ENCODE measurements at places on chromosomes 6 and 20.

DNA sequence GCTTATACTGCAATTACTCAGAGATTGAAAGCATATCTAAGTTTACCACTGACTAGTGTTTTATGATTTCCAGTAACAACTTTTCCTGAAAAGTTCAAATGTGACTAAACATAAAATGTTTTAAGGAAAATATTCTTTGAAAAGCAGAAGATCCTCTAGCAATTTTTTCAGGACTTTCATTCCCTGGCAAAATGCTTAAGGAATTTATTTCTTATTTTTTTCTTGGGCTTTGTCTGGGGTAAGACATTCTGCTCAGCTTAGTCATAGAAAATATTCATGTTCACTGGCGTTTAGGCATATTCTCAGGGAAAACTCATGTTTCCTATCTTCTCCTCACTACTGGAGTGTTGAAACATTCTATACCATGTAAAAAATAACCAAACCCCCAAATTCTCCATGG is 235.3 kb upstream of the CEP162 start:
- DNase-seq = no peak

GRCh38 chr6:170153436-170154319 is 137.2 kb downstream of the DLL1 start:
- no peak for DNase-seq

- DNase-seq = no peak
These were observed 8.9 kb downstream of the BMP6 start for GRCh38 chr6:7734707-7735383.

- DNase-seq = no peak
These were observed 22.9 kb upstream of the CD83 start for GRCh38 chr6:14094721-14095120.

DNA sequence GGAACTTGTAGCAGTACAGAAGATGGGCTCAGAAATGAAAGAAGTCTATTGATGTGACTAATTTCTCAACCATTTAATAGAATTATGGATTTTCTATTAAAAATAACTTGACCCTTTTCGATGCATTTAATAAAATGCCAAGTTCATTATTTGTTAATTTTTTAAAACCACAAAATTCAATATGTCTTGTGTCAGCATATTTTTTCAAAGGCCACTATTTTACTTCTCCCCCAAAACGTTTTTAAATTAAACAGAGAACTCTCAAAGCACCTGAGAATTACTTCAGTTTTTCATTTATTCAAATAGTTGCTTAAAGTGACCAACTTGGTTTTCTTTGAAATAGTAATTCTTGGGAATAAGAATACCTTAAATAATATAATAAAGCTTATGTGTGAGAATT is 8.6 kb downstream of the TOP1 start:
- no peak for DNase-seq

DNA sequence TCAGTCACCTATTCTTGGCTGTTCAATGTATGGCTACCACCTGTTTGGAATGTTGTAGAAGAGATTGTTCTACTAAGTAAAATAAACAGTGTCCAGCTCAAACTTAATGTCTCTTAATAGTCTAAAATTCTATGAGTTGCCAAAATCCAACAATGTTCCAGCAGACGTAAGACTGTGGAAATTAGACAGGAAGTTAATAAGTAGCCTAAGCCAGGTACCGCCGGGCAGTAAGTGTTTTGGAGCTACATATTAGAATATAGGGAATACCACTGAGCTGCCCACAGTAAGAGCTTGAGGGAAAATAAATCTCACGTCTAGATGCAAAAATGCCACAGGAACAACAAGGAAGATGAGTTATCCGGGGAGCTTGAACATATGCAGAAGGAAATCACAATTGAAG is 7.8 kb upstream of the MANEA start:
- DNase-seq = no peak

DNA sequence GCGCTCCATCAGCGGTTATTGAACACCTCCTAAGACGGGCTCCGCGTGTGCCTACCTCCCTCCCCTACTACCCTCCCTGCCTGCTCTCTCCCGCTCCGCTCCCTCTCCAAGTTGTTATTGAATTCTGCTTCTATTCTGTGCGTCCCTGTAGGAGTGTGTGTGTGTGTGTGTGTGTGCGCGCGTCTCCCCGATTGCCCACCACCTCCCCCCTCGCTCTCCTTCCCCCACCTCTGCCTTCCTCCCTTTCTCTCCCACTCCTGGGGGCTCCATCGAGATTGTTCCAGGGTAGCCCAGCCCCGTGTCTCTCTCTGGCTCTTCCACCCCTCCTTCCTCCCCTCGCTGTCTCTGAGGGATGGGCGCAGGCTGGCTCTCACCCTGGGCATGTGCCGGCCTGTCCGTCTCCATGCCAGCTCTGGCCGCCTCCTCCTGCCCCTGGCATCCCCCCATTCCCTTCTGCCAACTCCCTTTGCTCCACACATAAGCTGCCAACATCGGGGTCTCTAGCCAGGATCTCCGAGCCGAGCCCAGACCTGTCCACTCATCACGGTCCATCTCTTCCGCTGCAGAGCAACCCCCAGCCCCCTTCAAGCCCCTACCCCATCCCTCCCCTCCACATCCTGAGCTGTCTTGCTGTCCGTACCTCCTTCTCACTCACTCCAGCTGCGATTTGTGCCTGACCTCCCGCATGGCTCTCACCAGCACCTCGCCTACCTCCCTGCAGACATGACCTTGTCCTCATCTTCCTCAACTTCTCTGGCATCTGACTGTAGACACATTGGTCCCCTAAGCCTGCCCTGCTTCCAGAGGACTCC is 68.5 kb downstream of the SRC start:
- no peak for DNase-seq

- no peak for DNase-seq
These were observed 2.5 kb downstream of the NCOA7 start for GRCh38 chr6:125793280-125793679.

GRCh38 chr20:35551503-35551902 is 9.6 kb downstream of the ERGIC3 start:
- no peak for DNase-seq

DNA sequence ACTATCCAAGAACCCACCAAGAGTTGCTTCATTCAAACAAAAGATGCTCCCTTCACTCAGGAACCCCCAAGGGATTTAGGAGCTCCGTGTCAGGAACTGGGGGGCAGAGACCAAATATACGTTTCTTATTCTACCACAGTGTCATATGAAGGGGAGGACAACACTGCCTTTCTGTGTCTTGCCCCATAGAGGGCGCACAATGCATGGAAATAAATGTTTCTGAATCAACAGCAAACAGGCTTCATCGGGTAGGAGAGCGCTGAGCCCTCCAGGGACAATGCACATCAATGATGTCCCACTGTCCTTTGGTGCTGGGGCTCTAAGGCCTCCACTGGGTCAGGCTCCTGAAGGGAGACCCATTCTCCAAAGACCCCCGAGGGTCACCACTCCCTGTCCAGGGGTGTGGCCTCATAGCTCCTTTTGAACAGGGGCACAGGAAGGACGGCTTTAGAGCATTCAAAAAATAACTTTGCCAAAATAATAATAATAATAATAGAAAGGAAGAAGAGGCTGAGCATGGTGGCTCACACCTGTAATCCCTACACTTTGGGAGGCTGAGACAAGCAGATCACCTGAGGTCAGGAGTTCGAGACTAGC is 31.1 kb downstream of the PLG start:
- peak; percentile 47 for DNase-seq

DNA sequence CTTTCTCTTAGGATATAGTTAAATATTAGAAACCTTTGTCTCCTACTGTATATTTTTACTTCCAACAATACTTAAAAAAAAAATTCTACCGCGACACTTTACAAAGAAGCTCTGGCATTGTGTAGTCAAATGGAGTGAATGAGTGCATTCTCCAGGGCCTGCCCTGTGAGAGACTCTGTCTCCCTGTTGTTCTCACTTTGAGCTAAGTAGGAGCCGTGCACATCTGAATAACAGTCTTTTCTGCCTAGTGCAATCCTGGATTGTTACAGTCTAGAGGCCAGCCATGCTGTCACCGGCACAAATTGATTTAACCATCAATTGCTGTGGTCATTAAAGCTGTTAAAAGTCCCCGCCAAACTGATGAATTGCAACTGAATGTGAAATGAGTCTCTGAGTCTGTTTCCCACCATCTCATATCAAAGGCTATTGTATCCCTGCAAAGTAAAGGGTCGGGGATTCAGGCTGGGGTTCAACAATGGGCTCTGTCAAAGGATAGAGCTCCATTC is 156.0 kb downstream of the RFPL4B start:
- DNase-seq = no peak

DNA sequence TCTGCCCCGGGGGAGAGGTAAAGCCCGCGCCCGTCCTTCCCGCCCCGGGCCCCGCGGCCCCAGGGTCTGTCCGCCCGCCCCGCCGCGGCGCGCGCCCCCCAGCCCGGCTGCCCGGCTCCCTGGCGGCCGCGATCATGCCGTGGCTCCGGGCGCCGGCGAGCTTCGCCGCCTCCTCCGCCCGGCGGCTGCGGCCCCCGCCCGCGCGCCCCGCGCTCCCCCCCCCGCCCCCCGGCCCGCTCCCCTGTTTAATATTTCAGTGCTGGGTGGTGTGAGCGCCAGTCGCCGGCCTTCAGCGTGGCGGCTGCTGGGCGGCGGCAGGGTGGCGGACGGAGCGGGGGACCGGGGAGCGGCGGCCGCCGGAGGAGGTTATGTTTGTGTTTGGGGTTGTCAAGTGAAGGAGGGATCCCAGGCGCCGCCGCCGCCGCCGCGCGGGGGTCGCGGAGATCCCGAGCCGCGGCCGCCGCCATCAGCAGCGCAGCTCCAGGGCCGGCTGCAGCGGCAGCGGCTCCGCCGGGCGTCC is at the start of gene HIVEP1:
HIVEP1 (plus strand) TSS at position 275 of the 520 bp plus-strand sequence. CDS start 3,317 bp downstream, outside the sequence.
- no peak for DNase-seq

DNA sequence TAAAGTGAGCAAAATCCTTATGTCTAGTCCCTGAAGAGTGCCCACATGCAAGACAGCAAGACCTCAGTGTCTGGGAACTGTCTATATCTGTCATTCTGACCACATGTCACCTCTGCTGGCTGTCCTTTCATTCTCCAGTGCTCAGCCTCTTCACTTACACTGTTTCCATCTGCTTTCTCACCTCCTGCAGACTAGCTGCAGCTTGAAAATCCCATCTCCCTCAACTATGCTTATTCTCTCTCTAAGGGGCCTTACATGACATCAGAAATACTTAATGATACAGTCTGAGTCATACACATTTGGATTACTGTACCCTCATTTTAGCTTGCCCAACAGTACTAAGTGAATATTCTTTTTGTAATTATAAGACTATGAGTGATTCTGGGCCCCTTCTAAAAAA is 587.8 kb downstream of the EPM2A start:
- no peak for DNase-seq

DNA sequence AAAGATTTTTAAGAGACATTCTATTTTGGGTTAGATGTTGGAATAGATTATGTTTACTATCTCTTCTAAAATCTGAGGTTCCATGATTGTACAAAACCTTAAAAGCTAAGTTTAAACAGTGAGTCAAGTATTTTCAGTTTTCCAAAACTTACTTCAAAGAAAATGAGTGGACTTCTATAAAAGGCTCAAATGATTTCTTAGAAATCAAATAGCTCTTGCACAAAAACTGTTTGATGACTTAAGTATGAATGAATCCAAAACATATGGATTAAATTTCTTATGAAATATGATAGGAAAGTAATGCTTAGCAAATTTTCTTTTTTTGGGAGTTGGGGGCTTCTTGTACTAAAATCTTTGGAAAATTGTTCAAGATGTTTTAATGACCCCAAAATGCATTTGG is 837.3 kb upstream of the SLC35B3 start:
- DNase-seq = no peak

GRCh38 chr6:105258816-105259215 is 79.0 kb upstream of the POPDC3 start:
- DNase-seq = no peak

DNA sequence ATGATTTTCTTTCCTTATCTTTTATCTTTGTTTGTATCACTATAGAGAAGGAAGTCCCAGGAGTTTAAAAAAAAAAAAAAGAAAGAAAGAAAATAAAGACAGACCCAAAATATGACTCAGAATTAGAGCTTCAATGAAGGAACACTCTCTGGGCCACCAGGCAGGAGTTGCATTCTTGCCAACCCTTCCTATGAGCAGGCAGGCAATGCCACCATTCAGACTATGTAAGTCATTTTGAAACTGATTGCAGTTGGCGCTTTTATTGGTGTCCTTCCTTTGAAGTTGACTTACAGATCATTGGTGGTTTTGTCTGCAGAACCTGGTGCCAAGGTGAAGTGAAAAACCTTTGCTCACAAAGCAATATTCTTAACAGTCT is 50.3 kb downstream of the MYB start:
- DNase-seq = no peak

DNA sequence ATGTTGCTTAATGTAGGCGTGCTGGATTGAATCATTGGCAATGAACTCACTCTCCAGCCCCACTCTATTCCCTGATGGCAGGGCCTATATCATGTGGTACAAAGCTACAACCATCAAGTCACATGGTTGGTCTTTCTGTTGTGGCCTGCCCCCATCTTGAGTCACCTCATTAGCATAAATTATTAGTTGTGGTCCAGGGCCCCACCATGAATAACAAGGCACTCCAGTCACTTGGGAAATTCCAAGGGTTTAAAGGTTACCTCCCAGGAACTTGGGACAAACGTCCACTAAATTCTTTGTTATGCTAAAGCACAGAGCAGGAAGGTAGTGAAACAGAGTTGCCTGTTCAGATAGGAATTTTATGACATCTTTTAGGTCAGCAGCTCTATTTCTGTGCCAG is 193.7 kb downstream of the SLC35F1 start:
- DNase-seq = no peak

GRCh38 chr20:59574308-59574707 is 30.0 kb upstream of the PHACTR3 start:
- DNase-seq = no peak

DNA sequence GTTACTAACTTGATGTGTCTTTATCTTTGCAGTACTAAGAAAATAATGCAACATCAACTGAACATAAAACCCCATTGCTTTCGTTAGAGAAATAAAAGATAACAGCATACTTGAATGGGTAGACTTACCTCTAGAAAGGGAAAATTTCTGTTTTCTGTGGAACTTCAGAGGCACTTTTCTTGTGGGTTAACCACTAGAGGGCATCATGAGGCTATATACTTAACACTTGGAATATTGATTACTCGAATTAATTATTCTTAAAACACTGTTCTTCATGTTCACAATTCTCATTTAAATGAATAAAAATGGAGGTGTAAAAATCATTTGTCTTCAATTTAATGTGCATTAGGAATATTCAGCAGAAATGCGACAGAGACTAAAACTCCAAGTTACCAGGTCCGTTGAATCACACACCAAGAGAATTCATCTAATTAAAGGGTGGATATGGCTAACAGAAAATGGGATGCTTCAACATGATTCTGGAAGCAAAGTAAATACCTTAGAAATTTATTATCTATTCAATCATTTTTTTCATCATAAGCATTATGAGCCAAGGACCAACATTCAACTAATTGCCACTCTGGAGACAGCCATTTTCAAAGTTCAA is 330.8 kb upstream of the PREP start:
- peak; percentile 5 for DNase-seq

- DNase-seq = no peak
These were observed 174.2 kb upstream of the KCNG1 start for GRCh38 chr20:51196991-51197651.

DNA sequence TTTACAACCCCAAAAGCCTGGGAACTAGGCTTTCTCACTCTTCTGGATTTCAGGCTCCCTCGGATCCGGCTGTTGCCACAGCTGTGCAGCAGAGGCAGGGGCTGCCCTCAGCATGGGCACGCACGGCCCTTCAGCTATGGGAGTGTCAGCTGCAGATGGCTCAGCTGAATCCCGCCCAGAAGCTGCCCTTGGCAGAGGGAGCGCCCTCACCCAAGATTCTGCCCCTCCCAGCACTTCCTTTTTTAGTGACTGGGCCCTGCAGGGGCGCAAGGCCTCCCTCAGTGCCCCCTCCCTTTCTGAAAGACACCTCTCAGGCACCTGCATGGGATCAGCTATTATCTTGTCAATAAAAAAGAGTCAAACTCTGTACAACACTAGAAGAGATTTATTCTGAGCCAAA is 67.9 kb upstream of the THBS2 start:
- DNase-seq = no peak

GRCh38 chr20:61297491-61297890 is 45.4 kb downstream of the CDH4 start:
- no peak for DNase-seq

Data from HepG2 (cell line).